Cardiac muscle cell (in vitro differentiated cells and primary cell): ENCODE measurements at places on chromosomes 3 and 15. TPM values are rescaled to one million over a fixed set of nuclear protein-coding genes. Genes with fewer than 3 reads are reported as not detected.

DNA sequence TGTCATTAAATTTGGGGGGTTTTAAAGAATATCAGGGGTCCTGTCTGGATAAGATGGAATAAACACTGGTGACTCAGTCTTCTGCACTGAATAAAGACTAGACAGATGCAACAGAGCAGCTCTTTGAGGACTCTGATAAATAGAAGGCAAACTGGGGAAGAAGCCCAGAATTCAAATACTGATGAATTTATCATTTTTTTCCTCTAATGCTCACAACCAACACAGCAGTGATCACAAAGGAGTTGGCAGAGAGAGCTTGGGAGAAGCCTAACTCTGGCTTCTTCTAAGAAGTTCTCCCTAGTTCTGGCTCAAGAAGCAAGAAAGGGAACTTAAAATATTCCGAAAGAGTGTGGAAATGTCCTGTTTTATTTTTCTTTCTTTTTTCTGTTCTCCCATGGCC, 597.8 kb downstream of the FGF12 start:
- no peak overlapping the region for H3K4me3 ChIP-seq
- no peak overlapping the region for H3K27ac ChIP-seq
- no peaks in the 10 kb centered on the region for H3K4me1 ChIP-seq
- DNase-seq: no peak

- H3K27ac ChIP-seq: no peak overlapping the region
- H3K27me3 ChIP-seq: no peaks in the 10 kb centered on the region
- H3K36me3 ChIP-seq: no peaks in the 10 kb centered on the region
- peaks cover 9% of the 10 kb centered on the region for H3K4me1 ChIP-seq
Observed at GRCh38 chr15:75069301-75069925, 46.0 kb downstream of the PPCDC start.

Gene CFAP92
- 0.57 and 0.95 TPM in 2 replicates for polyA plus RNA-seq

DNA sequence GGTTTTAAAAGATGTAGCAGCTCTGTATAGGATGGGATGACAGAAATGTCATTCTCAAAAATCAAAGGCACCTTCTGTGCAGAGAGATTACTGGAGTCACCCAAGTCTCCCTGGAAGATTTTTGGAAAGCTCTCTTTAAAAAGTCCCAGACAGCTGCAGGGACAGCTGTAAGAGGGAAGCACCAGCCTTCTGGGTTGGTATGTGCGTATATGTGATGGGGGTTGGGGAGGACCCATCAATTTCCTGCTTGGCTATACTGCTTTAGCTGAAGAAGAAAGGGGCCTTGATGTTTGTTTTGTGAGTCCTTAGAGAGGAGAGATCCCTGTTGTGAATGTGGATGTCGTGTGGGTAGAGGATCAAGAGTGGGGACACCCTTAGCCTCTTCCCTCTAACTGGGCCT, 5.4 kb upstream of the SEC11A start:
- no peaks in the 10 kb centered on the region for H3K27me3 ChIP-seq
- no peak overlapping the region for H3K27ac ChIP-seq
- H3K36me3 ChIP-seq: no peaks in the 10 kb centered on the region
- no peak overlapping the region for H3K4me3 ChIP-seq
- no peak for DNase-seq

GRCh38 chr3:40022297-40022827, 213.0 kb downstream of the MYRIP start:
- H3K27ac ChIP-seq: no peak overlapping the region
- no peaks in the 10 kb centered on the region for H3K4me1 ChIP-seq
- no peak overlapping the region for H3K4me3 ChIP-seq
- H3K27me3 ChIP-seq: no peaks in the 10 kb centered on the region
- no peaks in the 10 kb centered on the region for H3K36me3 ChIP-seq
- no peak for DNase-seq

GRCh38 chr15:47434596-47434995, 282.7 kb upstream of the SEMA6D start:
- no peak overlapping the region for H3K27ac ChIP-seq
- no peak overlapping the region for H3K4me3 ChIP-seq
- H3K4me1 ChIP-seq: peaks cover 21% of the 10 kb centered on the region
- no peak for DNase-seq

GRCh38 chr3:136476280-136476679, 226.1 kb downstream of the PCCB start:
- no peaks in the 10 kb centered on the region for H3K4me1 ChIP-seq
- H3K27ac ChIP-seq: no peak overlapping the region
- no peak overlapping the region for H3K4me3 ChIP-seq
- H3K36me3 ChIP-seq: peaks cover 10% of the 10 kb centered on the region
- H3K27me3 ChIP-seq: no peaks in the 10 kb centered on the region

GRCh38 chr15:85010386-85011159, 28.9 kb downstream of the PDE8A start:
- DNase-seq: peak; percentile 34
- H3K36me3 ChIP-seq: no peaks in the 10 kb centered on the region
- peaks cover 16% of the 10 kb centered on the region for H3K4me1 ChIP-seq
- H3K4me3 ChIP-seq: no peak overlapping the region
- H3K27me3 ChIP-seq: no peaks in the 10 kb centered on the region

Gene SLC33A1
- 7.9 and 17.5 TPM in 2 replicates for polyA plus RNA-seq
